ENCODE measurements at places on chromosomes 12 and 14.
A peak's percentile ranks its signal among the peaks of the same experiment; 100 is the strongest.

GRCh38 chr12:116066381-116067230, 210.9 kb downstream of the MED13L start:
- DNase-seq = peak; percentile 23

- no peak for DNase-seq
Measured at GRCh38 chr12:45887544-45887943, 102.8 kb downstream of the SCAF11 start.

DNA sequence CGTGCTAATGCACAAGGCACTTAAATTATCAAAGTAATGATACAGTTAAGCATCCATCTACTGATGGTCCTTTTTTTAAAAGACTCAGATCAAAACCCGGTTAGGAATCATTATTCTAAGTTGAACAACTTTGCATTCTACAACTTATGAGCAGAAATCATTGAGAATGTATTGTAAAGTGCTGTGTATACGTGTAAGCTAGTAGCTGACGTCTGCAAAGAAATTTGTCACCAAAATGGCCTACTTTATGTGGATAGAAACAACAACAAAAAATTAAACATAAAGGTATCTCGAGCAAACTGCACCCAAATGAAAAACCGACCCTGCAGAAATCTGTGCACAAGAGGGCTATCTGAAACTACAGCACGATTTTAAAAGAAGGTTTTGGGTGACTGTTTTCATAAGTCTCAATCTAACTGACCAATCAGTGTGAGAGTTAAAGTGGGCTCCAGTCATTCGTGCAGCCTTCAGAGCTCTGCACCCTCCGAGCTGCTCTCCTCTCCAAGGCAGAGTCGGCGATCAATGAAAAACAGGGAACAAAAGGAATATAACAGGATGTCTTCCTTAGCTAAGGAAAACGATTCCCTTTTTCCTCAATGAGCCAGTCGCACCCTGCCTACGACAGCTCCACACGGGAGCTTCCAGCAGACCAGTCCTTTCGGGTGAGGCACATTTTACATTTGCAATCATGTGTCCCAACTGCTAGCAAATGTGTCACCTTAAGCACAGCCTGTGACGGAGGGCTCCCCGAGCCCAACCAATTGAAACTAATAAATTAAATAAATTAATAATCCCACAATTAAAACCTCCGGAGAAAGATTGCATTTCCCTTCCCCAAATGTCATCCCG, 200.7 kb upstream of the FOXN3 start:
- peak; percentile 67 for DNase-seq

DNA sequence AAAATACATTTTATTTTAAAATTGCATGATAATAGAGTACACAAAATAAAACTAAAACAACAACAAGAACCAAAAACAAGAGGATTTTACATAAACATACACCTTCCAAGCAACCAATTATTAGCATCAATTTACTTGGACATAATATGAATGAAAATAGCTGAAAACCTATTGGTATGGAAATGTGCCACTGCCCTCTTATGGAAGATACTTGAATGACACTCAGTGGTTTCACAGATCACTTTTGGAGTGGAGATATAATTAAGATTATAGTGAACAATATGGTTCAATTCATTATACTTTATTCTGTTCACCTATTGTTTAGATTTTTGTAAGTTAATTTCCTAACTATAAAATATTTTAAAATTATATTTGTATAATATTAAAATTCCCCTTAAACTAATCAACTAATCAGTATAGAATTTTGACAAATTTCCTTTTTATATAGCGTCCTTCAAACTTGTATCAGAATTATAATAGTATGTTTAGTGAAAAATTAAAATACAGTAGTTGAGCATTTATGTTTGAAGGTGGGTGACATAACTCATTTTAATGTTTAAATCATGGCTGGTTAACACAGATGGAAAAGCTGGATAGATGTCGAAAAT, 70.1 kb downstream of the SLC6A15 start:
- peak; percentile 15 for DNase-seq

- no peak for DNase-seq
Measured at GRCh38 chr14:70782361-70782760, 27.0 kb downstream of the MAP3K9 start.

GRCh38 chr14:47606566-47606965, 68.8 kb downstream of the MDGA2 start:
- no peak for DNase-seq

DNA sequence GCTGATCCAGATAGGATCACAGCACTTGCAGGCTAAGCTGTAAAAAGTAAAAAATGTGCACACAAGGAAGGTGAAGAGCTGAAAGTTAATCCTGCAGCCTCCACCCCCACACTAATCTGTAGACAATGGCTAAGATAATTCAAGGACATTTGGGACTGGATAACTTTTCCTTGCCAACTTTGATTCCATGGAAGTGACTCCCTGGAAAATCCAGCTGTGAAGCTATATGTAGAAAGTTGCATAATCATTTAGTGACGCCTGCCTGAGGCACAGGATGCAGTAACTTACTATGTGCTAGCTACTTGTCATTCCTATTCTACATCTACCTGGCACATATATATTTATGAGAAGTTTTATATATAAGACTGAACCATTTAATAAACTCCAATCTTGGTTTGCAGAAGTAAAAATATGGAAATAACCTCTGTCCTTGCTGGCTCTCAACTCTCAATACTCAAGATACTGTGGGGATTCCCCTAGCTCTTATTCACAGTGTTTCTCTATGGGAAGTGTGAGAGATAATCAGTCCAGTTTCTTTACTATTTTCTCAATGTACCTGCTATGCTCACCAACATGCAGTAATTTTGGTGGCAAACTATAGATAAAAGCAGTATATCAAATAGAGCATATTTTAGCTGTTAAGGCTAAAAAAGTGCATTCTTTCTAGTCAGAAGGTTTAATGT, 14.8 kb downstream of the LDHB start:
- no peak for DNase-seq

DNA sequence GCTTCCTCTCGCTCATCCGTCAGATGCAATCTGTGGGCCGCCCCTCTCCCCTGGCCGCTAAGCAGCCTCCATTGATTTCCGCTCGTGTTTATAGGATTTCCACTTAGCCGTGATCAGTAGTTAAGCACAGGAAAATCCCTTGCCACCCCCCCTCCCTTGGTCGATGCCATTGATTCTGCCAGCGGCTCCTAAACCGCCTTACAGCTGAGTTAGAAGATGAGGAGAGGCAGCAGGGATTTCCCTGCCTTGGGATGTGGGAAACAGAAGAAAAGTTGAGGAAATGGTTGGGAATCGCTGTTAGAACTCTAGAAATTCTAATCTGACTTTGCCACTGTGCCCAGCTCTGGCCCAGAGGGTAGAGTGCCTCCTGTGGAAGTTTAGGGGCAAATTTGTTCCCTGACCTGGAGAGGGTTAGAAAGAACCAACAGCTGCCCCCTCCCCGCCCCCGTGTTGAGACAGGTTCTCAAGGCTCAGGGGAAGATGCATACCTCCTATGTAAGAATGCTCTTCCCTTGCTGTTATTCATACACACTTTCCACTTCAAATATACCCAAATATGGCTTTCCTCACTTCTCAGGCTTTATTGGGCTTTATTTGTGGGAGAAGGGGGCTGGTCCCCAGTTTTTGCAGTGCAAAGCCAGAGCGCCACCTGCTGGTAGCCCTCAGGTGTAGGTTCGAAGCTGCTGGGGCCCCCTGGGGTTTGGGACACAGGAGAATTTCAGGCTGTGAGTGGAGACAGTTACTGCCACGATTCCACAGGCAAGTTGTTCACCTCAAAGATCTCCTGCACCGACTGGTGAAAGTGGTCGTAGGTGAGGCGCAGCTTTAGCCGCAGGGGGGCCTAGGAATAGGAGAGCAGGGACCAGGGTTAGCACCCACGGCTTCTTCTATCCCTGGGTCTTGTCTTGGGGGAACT, 3.2 kb downstream of the THTPA start:
- peak; percentile 60 for DNase-seq

DNA sequence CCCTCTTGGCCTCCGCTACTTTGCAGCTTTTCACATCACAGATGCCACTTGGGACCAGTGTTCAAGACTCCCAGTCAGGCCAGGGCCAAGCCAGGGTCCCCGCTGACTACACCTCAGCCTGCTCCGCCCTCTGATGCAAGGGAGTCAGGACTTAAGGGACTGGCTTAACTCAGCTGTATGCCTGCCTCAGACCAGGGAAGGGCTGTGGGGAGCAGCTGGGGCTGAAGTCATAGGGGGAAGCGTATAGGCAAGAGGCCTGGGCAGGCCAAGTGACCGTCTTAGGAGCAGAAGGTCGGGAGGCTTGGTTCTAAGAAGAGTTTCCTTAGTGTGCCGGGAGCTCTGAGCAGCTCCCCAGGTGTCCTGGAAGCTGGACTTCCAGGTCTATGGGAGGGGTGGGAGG, 21.9 kb downstream of the KDM2B start:
- no peak for DNase-seq

DNA sequence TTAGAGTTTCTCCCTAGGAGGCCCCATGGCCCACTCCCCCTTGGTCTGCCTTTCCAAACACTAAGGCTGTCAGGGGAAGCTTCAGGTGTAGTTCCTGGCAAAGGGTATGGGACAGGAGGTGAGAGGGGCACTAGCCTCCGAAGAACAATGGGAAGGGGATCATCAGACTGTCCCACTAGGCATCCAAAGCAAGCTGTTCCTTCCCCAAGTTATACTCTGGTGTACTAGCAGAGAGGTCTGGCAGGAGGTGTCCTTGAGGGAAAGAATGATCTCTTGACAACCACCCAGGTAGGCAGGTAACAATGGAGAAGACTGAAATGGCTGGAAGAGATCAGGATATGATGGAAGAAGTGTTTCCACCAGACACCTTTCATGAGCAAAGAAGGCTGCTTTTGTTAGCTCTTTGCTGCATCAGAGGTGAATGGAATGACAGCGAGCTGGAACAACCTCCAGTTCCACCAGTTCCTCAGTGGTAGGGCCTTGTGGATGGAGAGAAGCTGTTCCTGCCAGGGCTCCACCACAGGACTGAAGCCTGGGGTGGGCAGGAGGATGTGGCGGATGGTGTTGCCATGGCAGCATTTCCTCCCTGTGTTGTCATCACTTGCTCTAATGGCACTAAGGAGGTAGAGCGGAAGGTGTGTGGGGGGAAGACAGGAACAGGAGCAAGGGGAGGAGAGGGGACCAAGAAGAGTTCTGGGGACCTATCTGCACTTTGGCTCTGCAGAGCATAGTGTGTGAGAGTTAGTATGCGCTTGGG, 2.3 kb upstream of the AGAP2 start:
- DNase-seq = peak; percentile 83

All from GM20000 (cell line).